Hepatic stellate cell (primary cell): ENCODE measurements at places on chromosomes 3 and 15.
A peak's percentile ranks its signal among the peaks of the same experiment; 100 is the strongest.

DNA sequence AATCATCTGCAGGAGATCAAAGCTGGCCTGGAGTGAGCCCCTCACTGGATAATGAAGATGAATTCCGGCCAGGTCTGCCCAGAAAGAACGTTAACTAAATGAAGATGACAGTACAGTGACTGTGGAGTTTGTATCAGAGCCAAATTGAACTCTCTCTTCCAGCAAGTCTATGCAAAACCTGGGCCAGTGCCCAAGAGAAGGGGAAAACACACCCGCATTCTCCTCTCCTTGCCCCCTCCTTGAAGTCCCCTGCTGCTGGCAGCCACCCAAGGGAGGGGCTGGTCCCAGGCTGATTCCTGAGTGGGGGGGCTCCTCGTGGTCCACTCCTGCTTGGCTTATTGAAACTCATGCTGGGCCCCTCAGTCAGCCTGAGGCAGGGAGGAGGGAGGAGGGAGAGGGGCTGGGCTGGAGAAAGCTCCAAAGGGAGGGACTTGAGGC, 155.7 kb downstream of the RAB11A start:
- no peak for DNase-seq

- no peak for DNase-seq
Observed at GRCh38 chr3:100117093-100117492, 2.8 kb upstream of the FILIP1L start.

DNA sequence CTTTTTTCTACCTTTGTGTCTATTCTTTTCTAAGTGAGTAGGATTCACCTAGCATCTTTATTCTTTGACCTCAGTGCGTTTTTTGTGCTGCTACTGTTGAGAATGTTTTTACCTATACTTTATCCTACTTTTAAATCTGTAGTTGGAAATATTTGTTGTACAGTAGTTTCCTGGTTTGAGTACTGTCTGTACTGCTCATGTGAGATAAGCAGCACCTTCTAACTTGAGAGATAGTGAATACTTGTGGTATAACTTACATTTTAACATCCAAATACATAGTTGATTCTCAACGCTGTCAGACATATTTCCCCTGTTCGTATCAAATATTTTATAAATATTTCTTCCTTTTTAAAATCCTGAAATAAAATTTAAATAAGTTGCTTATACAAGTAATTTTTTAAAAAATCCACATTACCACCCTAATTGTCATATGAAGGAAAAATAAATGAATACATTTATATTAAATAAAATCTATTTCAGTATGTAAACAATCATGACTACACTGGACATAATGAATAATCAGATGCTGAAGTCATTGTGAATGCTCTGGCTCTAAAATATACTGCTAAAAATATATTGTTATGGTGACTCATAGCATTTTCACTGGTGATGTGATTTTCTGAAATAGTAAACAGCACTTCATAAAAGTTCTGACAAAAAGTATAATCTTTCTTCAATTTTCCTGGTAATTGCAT, 17.4 kb downstream of the ATP11B start:
- no peak for DNase-seq

DNA sequence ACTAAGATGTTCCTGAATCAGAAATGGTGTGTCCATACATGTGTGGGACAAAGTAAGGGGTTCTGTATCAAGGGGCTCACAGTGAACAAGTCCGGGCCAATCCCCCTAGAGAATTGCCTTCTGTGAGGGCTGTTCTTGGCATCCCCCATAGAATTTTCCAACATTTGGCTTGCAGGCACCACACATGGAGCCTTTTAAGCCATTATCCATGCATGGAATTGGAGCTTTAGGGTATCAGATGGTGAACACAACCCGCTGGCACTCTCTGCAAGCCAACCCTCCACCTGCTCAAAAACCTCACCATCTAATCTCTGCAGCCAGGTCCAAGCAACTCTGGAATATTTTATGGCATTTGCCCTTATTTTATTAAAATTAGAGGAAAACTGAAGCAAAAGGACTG, 278.7 kb downstream of the ERC2 start:
- DNase-seq: no peak

GRCh38 chr3:98567666-98568270, 25.6 kb downstream of the CPOX start:
- DNase-seq: no peak

DNA sequence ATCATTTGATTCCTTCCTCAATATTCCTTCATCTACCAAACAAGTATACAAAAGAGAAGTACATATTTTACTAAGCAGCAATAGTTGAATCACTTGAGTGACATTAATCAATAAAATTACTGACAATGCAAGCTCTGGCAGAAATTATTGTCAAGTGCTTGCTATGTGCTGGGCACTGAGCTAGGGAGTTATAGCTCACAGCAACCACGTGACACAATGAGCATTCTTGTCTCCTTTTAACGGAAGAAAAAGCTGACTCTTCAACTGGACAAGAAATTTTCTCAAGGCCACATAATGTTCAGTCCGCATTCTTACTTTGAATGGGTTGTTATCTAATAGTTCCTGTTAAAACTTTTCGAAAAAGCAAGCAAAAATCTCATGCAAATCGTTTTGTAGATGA, 500.1 kb downstream of the PYDC2 start:
- DNase-seq: no peak

- no peak for DNase-seq
Observed at GRCh38 chr15:72011302-72011942, 106.5 kb downstream of the MYO9A start.

DNA sequence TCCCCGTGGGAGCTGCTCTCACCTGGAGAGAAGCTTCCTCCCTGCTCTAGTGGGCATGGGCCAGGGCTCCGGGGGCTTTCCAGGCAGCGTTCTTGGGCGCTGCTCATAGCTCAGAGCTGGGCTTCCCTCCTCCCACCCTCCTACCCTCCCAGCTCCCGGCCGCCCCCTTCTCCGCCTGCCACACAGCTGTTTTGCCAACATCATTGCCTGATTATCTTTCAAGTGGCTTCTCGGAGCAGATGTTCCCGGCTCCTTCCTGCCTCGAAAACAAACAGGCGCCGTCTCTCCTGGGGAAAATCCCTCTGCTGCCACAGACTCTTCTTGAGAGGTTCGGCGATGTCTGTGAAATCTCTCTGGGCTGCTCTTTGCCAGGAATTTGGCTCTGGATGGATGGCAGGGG, 195.6 kb downstream of the RPLP1 start:
- no peak for DNase-seq

- no peak for DNase-seq
Observed at GRCh38 chr3:101638261-101638745, 38.6 kb downstream of the ZBTB11 start.

GRCh38 chr3:57094575-57094974, 34.1 kb downstream of the SPATA12 start:
- no peak for DNase-seq

- DNase-seq: no peak
Observed at GRCh38 chr3:67774676-67775075, 120.3 kb upstream of the SUCLG2 start.

DNA sequence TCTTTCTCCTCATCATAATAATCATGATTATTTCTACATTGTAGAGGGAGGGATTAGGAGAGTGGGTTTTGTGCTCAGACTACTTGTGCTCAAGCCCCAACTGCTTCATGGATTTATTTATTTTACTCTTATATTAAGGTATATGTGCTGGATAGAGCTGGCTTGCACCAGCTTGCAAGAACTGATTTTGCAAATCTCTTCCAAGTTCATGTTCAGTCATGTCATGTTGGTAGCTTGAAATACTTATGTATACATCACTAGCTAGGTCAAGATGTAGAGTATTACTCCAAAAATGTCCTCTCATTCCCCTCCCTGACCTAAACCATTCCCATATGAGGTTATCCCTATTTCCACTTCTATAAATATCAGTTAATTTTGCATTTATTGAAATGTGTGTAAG, 293.9 kb upstream of the RBMS3 start:
- DNase-seq: no peak

- no peak for DNase-seq
Observed at GRCh38 chr15:96767703-96768434, 437.4 kb downstream of the NR2F2 start.

DNA sequence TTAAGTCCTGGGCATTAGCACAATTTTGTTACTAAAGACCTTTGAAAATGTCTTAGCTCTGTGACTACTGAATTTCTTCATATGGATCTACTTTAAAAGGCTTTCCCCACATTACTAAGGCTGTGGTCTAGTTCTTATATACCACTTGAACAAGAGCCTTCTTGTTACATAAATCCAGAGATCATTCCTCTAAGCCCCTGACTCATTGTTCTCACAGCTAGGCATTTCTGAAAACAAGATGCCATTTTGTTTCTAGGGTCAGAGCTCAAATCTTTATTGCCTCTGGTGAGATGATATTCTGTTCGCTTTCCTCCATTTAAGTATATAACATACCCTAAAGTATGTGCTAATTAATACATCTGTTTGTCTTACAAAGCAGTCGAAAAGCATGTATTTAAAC, 29.8 kb upstream of the LPP start:
- no peak for DNase-seq

GRCh38 chr3:57998366-57999283, 9.6 kb upstream of the FLNB start:
- DNase-seq: no peak

DNA sequence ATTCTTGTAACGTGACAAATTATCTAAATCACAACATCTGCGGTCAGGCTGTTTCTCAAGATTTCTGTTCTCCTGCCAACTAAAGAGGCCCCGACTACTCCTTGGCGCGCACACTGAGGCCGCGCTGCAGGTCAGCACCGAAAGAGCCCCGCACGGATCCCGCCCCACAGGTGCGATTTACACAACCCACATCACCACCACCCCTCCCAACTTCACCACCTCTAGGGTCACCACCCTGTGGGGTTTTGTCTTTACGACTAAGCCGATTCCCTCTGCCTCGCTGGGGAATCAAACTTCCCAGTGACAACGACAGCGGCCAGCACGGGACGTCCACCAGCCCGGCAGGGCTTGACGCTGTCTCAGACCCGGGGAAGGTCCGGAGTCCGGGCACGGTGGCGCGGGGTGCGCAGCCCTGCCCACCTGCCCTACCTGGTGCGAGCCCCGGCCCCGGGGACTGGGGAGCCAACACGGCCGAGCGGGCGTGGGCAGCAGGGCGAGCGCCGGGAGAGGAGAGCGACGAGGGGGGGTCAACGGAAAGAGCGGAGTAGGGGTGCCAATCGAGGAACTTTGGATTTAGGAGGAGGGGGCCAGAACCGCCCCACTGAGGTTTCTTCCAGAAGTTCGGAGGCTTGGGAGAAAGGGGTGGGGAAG, 764 bp downstream of the UACA start:
- no peak for DNase-seq

DNA sequence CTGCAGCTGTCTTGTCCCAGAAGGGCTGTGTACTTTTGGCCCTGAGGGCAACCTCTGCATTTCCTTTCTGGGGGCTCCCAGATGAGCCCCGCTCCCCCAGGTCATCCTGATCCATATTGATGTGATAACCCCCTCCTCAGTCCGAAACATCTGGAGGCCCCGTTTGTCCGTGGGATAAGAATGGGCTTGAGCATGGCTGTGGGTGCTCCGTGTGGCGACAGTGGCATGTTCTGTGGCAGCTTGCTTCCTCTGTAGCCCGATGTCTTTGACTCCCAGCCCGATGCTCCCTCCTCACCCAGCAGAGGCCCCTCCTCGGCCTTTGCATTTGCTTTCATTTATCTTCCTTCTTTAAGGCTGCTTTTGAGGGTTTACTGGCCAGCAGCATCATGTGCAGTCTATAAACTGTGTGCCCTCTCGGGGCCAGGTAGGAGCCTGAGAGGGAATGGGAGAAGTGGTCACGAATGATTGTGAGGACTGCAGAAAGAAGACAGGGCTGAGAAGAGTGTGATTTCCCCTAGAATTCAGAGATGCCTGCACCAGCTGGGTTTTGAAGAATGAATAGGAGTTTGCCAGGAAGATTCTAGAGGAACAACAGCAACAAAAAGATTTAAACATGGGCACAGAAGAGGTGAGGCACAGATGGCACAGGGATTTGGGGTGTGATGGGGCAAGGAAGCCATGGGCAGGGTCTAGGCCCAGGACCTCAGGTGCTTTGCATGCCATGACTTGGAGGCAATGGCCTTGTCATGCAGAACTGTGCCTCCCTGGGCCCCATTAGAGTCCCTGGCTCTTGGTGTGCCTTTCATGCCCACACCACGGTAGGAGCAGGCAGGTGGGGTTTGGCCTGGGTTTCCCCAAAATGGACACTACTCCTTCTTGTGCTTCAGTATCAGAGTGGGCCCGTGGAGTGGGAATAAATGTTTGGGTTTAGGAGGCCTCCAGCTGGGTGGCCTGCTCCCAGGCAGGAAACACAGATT, 34.2 kb downstream of the APBA2 start:
- no peak for DNase-seq

DNA sequence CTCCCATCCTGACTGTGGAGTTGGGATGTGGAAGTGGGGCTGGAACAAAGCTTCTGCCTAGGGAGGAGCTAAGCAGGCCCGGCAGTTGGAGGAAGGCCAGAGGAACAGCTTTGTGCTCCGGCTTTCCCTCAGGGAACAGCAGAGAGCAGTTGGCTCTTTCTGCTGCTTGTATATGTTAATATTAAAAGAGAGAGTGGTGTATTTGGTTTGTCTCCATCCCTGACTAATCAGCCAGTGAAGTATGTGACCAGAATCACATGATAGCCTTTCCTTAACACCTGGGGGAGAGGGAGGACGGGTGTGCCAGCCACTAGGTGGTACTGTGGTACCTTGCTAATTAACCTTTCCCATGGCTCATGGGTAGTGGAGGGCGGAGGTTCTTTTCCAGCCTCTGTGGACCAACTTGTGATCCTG, 10.0 kb downstream of the EIF2B5 start:
- no peak for DNase-seq

DNA sequence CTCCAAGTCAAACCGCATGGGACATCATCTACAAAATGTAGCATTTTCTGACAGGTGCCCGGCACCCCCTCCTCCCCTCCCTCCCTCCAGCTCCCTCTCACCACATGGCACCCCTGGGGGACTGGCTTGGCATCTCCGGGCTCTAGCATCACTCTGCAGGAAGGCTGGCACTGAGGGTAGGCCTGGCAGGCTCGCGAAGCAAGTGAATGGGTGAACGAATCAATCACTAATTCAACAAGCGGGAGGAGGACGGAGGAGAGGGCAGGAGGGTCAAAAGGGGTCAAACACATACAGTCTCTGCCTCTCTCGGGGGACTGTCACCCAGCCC, 155.7 kb downstream of the NUP210 start:
- DNase-seq: no peak

DNA sequence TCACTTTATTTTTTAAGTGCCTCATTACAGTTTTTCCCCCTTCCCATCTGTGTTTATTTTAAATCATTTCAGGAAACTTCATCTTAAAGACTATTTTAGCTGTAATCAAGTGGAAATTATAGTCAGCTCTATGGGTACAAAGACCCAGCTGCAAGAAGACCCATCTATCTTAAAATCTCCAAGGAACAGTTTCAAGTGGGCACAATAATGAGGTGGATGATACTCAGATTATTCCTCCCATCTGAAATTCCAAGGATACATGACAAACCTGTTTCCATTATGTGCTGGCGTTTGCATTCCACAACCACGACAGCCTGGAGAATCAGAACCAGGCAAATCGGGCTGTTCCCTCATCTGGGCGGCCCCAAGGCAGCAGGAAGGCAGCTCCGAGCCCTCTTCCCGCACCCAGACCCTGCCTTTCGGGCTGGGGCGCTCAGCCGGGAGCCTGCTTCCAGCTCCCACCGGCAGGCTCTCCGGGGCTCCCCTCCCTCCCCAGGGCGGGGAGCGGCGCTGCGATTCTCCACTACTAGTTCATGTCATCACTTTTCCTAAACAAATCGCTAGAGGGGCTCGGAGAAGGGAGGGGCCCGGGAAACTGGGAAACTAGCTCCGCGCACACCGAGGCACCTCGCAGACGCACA, at the start of gene MGLL:
TSS of gene MGLL (minus strand) at position 475 of the 641 bp plus-strand sequence. CDS start at position 278, 197 bp downstream.
- DNase-seq: peak; percentile 67

GRCh38 chr3:58299839-58300516, 6.1 kb upstream of the RPP14 start:
- DNase-seq: no peak
